ENCODE measurements at places on chromosomes 6 and 20.

- DNase-seq, result no peak
Observed at GRCh38 chr6:143782481-143782880, 60.7 kb upstream of the LTV1 start.

DNA sequence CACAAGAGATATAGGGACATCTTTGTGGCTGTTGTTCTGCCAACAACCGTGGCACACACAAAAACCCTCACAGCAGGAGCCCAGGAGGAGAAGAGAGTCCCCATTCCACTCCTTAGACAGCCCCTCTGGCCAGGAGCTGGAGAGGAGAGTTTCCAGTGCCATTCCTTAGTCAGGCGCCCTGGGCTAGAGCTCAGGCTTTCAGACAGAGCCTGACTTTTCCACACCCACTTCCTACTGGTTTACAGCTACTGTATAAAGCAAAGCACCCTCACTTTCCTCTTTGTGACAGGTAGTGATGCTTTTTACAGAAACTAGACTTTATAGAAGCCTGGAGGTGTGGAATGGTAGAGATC is 145.9 kb downstream of the SYCP2 start:
- no peak for DNase-seq

DNA sequence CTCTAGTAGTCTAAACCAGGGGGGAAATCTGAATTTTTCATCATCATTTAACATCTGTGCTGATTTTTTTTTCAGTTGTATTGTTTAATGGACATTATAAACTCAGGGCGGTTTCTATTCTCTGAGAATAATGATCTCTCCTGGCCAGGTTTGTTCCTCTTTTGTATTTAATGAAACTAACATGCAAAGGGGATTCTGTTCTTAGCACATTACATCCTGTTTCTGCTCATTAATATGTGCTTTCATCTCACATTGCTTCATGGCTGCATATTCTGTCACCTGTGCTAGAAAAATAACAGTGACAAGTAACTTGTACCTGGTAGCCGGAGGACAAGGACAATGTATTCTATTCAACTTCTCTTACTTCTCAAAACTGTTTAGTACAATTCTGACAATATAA is 806 bp downstream of the HLA-DOB start:
- no peak for DNase-seq

- no peak for DNase-seq
Observed at GRCh38 chr6:30857549-30857948, 26.8 kb upstream of the DDR1 start.

DNA sequence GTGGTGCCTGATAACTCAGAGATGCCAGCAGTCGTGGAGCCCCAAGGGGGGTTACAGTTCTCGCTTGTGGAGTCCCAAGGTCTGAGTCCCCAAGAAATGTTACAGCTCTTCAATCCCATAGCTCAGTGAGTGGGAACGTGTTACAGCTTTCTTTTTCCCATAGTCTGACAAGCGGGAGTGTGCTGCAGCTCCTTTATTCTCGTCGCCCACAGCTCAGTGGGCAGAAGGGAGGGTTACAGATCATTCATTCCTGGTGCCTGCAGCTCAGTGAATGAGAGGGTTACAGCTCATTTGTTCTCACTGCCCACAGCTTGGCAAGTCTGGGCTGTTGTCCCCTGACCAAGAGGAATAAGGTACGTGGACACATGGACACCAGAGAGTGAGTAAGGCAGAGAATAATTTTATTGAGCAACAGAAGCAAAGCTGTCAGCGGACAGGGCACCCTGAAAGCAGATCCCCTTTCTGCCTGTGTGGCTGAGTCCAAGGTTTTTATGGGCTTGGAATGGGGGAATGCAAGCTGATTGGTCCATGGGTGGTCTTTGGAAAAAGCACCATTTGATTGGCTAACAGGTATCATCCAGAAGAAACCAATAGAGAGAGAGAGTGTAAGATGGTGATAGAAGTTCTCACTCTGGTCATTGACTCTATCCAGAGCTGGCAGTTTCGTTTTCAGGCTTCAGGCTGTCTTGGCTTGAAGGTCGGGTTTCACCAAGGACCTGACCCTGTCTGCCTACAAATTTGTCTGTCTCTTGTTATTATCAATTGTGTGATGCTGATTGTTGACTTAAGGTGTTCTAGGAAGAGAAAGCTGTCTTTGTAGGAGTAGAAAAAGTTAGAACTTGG is 16.4 kb downstream of the RNF217 start:
- no peak for DNase-seq

DNA sequence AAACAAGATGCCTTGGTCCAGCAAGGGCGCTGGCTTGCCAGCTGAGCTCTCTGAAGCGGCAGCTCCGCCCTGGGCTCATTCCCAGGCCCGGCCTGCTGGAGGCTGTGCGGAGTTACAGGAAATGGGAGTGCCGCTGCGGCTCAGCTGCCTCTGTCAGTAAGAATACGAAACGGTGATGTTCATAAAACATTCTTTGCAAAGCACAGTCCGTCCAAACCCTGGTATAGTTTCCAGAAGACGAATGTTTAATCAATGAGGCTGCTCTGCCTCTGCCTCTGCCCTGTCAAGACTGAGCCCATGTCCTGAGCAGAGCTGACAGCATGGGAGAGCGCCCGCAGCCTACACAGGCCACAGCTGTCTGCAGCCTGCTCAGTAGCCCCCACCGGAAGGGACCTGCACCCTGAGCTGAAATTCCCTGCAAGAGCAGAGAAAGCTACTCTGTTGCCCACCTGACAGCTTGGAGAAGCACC is 153.3 kb upstream of the SNX9 start:
- DNase-seq, result peak; percentile 61

DNA sequence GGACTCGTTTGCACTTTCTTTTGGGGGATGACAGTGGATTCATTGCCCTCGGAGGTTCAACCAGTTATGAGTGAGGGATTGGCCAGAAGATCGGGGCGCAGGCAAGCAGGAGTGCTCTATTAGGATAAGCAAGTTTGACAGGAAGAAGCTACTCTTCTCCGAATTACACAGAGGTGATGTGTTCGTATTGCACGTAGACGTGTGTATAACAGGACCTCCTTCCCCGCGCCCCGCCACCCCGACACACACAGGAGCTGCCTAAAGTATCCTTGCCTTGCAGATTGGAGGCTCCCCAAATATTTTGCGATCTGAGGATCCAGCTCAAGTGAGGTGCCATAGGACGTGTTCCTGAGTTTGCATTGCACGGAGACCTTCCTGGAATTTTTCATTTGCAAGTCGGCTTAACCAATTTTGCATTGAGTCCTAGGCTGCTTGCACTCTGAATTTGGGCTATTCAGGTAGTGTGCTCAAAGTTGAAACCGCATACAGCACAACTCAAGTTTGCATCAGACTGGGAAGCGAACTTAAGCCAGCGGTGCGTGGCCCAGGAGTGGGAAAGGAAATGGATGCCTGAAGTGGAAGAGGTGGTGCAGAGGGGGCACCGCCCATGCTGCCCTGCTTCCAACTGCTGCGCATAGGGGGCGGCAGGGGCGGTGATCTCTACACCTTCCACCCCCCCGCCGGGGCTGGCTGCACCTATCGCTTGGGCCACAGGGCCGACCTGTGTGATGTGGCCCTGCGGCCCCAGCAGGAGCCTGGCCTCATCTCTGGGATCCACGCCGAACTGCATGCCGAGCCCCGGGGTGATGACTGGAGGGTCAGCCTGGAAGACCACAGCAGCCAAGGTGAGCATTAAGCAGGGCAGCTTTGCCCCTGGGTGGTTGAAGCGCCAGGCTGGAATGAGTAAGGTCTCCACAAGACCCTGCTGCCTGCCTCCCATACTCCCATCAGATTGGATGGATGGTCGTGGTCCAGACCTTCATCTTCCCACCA is 770 bp downstream of the TCF19 start:
- no peak for DNase-seq

DNA sequence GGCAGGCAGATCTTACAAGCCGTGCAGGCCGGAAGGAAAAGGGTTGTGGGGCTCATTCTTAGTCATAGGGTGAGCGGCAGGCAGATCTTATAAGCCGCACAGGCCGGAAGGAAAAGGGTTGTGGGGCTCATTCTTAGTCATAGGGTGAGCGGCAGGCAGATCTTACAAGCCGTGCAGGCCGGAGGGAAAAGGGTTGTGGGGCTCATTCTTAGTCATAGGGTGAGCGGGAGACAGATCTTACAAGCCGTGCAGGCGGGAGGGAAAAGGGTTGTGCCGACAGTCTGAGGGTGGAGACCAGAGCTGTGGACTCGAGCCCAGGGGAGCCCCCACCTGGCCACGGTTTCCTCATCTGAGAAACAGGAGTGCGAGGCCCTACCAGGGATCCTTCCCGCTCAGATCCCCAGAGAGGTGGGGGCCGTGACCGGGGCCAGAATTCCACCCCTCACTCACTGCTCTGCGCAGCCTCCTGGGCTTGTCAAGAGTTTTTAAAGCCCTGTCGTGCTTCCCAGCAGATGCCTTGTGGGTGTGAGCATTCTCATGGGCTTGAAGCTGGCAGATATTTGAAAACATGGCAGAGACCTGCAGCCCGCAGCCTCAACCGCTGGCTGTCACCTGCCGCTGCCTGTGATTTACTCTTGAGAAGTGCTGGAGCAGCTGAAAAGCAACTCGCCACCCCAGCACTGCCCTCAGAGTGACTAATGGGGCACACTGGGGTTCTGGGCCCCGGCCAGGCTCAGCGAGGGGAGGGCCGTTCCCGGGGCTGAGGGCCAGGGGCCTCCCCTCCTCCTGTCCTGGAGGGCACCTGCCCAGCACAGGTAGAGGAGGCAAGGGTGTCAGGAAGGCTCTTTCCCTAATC is 31.9 kb downstream of the NTSR1 start:
- DNase-seq, result peak; percentile 93

DNA sequence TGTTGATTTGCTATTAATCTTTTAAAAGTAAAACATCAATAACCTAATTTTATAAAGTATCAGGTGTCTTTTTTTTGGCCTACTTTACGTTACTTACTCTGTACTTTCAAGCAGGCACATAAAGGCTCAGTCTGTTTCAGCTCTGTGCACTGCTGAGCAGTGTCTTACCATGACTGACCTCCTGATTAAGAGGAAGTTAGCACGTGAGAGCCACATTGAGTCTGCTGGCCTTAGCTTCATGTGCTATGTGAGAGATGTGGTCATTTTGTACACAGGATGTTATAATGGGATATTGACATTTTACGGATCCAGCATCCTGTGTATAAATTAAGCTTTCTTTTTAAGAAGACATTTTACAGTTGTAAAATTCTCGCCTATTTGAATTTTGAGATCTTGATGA is 31.9 kb downstream of the ARID1B start:
- peak; percentile 85 for DNase-seq

GRCh38 chr6:20755631-20756030 is 221.4 kb downstream of the CDKAL1 start:
- no peak for DNase-seq

- DNase-seq, result peak; percentile 49
Observed at GRCh38 chr20:51220293-51220706, 197.4 kb upstream of the KCNG1 start.

- no peak for DNase-seq
Observed at GRCh38 chr6:44073612-44074438, 53.4 kb downstream of the MRPL14 start.

DNA sequence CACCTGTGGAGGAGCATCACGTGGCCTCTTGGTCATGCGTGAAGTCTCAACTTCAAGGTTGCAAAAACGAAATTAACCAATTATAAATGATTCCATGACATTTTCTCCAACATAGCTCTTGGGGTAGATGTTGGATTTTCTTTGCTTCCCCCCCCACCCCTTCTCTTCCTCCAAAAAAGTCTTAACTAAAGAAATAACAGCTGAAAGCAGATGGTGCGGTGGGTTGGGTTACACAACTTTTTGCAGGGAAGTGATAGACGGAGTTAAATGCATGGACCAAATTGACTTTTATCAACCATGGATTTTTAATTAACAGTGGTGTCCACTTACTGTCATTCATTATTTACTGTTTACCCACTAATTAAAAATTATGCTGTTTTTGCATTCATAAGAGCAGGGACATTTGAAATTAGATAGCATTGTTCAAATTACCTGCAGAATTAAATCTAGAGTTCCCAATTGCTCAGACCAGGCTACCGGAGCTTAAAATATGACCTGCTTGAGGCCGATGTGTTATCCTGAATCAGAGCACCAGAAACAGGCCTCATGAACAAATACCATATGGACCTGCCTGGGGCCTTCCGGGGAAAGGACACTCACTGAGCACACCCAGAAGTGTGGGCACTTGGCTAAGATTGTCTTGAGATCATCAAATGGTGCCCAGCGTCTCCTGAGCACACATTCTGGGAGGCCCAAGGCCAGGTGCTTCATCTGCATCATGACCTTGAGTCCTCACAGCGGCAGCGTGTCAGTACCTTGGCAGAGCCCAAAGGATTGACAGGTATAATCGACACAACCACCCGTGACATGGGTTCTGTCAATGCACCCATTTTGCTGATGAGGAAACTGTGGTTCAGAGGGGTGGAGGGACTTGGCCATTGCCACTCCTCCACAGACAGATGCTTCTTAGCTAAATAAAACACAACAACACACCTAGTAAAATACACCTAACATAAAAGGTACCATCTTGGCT is 41.5 kb downstream of the APCDD1L start:
- DNase-seq, result no peak

DNA sequence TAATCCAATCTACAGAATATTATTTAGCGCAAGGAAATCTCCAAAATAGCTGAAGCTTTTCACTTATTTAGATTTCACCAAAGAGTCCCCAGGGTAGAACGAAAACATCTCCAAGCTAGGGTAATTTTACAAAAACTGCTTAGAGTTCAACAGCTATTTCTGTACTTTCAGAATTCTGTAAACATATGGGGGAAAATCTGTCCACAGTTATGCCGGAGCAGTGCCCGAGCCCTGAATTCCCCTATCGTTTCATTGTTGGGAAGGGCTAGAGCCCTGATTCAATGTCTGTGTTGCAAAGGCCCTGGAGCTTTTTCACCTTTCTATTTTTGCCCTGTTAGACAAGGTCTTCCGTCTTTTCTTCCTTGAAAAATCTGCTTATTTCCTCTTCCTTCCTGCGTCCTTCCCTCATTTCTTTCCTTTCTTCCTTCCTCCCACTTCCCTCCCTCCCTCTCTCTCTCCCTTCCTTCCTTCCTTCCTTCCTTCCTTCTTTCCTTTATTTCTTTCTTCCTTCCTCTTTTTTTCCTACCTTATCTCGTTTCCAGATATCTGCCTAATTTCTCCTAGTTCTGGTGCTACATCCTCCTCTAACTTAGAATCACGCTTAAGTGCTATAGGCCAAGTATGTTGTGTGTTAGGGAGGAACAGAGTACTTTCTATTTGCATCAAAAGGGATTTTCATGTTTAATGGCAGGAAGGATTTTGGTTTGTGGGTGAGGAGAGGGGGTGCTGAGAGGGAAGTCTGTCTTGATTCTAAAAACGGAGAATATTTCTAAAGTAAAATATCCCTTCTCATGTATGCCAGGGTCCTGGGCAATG is 122.5 kb upstream of the BMP2 start:
- DNase-seq, result peak; percentile 31

DNA sequence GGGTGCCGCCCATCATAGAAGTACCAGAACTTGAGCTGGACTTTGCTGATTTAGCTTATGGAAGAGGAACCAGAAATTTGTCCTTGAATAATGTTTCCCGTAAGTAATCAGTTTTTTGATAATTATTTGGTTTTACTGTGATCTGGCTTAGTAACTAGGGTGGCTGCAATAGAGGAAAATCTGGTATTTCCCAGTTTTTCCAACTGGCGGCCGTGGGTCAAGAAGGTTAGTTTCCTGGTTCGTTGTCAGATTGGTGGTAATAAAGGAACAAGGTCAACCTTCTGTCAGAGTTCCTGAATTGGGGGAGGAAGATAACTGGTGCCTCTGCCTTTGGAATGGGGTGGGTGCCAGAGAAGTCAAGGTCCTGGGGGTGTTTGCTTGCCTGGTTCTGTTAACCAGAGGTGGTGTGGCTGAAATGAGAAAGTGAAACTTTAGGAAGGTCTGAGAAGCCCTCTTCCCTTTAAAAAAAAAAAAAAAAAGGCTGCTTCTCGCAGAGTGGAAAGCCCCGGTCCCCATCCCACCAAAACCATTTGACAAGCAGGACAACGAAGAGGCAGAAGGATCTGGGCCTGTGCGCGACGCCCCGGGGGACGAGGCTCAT is at the start of gene CALHM6:
CALHM6 (plus strand) TSS at position 45 of the 601 bp plus-strand sequence; CDS start at position 600, 555 bp downstream.
- peak; percentile 74 for DNase-seq
